Right renal pelvis (tissue), 4 donors: ENCODE measurements at places on chromosomes 12 and 14. TPM values are rescaled to one million over a fixed set of nuclear protein-coding genes. Genes with fewer than 3 reads are reported as not detected.

Gene BAZ1A
- 23.8 TPM for polyA plus RNA-seq

Gene MYH6
- polyA plus RNA-seq, result 0.17 TPM

Gene GPRC5A
- polyA plus RNA-seq, result 9.7 TPM

Gene GPR68
- polyA plus RNA-seq, result 1.7 TPM

Gene KRT73
- not detected for polyA plus RNA-seq

Gene SERPINA3
- 0.12 TPM for polyA plus RNA-seq

GRCh38 chr14:56176530-56176929 lies 58.3 kb downstream of the PELI2 start:
- no peak for DNase-seq

- no peak for DNase-seq
Measured at GRCh38 chr14:81235096-81235495, 14.3 kb upstream of the GTF2A1 start.

DNA sequence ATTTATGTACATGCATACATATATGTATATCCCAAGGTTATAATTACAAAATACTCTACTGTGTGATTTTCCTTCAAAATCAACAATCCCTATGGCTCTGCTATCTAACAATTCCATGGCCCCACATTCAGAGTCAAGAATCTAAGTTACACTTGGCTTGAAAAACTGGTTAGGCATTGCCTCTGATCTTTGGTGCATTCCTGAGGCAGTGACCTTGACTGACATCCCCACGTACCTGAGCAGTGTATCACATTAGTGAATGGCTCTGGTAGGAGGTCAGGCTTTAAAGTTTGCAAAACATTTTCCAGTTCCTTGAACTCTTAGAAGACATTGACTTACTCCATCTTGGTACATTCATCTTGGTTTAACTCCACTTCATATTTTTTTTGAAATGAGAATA lies 8.5 kb upstream of the STON2 start:
- DNase-seq, result no peak

DNA sequence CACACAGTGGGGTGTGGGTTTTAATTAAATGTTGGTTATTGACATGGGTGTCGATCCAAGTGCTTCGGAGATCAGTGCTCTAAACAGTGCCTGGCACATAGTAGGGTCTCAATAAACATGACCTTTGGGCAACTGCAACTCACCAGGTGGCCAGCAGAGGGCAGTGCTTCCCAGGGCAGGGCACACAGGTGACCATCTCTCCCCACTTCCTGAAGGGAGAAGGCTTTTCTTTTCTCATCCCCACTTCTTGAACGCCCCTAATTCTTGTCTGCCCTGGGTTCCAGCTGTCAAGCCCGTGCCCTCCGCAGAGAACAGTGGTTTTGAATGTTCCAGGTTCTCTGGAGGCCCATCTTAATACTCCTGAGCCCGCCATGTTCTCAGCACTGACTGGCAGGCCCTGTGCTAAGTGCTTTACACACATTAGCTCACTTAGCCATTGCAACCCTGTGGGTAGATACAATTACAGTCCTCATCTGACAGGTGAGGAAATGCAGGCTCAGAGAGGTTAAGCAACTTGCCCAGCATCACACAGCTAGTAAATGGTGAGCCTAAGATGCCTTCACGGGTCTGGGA lies 16.3 kb downstream of the RAPGEF3 start:
- no peak for DNase-seq

DNA sequence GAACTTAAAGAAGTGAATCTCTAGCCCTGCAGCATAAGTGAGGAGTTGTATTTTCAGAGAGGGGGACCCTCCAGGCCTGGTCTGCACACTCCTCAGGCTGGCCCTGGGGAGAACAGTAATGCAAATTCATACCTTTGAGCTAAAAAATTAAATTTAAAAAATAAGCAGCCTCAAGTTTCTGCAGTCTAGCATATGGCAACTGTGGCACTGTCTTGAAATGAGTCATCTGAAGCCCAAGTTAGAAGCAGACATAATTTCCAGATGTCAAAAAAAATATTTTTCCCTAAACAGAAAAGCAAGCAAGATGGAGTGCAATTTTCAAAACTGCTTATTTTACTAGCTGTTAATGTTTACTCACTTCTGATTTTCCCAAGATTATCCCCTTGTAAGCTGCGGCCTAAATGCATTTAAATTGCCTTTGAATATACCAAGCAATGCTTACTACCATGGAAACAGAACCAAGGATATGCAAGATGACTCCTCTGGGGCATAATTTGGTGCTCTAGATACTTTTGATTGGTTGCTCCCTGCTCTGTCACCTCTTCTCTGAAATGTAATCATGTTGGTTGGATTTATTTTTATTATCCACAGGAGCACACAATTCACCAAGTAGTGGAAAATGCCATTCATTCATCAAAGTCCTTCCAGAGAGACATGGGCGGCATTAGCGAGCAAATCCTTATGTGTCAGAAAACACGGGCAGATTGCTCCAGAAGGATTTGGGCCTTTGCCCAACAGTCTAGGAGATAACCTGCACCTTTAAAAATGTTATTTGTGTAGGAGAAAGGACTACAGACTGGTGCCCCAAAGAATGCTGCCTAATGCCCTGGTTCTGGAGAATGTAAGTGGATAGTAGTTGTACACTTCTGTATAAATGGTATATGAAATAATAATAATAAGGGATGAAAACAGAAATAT lies 25.0 kb upstream of the DHRS7 start:
- no peak for DNase-seq

DNA sequence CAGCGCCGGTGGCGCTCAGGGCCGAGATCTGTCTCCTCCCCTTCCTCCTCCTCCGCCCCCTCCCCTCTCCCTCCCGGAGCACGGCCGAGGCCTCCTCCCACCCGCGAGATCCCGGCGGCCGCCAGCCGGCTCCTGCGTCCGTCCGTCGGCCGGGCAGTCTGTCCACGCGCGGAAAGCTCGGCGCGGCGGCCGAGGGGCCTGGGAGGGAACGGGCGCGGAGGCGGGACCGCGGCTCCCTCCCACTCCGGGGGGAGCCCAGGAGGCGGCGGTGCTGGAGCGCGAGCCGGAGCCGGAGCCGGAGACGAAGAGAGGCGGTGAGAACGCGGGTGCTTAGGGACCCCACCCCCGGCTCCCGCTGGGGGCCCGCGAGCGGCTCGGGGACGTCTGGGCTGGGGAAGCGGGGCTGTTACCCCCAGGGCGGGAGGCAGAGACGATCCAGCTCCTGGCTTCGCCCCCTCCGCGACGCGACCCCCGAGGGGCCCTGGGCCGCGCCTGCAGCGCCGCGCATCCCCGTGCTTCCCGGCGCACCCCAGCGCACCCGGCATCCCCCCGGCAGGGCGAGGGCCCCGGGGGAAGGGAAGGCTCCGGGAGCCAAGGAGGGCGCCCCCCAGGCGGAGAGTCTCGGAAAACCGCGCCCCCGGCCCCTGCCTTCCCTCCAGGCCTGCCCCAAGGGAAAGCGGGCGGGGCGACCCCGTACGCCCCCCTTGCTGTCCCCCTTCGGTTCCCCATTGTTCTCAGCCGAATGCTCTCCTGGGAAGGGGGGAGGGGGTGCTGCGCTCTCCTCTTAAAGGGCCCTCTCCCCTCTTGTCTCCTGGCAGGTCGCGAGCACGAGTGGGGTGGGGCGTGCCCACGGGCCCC lies at the start of gene DTX1:
Gene DTX1, plus strand, starts transcription at position 100 of the 858 bp plus-strand sequence. CDS start 1,463 bp downstream, outside the sequence.
- DNase-seq, result no peak

- DNase-seq, result no peak
Measured at GRCh38 chr14:30525833-30526232, 33.1 kb upstream of the G2E3 start.

DNA sequence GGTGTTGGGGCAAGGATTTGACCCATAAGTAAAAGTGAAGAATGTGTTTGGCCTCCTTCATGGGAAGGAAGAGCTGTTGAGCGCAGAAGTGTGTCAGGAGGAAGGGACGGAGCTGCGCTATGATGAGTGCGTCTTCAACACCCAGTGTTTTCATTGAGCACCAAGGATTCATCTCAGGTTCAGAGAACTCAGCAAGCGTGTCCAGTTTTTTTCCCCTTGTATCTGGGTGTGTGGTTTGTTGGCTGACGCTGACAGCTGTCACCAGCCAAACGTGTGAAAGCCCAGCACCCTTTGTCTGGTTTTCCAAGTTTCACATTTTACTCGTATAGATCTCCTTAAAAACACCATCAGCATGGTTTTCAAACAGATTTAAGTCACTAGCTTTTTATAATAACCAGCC lies 12.3 kb downstream of the EP400 start:
- no peak for DNase-seq

DNA sequence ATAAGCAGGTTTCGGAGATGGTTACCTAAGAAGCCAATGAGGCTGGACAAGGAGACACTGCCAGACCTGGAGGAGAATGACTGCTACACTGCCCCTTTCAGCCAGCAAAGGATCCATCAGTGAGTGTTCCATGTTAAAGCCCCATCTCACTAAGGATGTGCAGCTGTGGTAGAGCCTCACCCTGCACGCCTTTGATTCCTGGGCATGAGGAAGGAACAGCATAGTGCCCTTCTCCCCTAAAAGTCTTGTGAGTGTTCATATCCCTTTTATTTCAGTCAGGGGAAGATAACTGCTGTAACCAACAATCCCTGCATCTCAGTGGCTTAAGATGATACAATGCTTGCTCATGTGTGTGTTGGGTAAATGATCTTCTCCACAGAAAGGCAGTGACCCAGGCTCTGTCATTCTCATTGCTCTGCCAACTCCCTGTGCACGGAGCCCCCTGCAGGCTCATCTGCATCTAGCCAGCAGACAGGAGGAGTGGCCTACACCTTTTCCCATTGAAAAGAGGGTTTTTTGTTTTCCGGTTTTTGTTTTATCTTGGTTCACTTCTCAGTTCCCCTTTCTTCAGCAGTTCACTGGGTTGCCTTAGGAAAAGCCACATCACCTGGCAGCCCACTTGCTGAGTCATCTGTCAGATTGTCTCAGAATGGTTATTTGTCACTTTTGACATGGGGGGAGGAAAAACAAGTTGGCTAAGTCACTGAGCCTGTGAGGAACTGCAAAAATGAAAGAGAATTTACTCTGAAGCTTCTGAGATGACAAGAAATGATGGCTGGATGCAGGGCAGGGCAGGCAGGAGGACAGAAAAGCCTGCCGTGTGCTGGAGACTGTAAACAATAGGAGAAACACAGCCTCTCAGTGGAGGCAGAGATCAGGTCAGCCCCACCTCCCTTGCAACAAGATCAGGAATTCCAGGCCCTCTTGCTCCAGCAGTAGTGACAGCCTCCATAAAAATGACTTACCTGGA lies 193.3 kb downstream of the ANO4 start:
- no peak for DNase-seq

GRCh38 chr14:24789378-24789884 lies 155.4 kb upstream of the GZMB start:
- no peak for DNase-seq

DNA sequence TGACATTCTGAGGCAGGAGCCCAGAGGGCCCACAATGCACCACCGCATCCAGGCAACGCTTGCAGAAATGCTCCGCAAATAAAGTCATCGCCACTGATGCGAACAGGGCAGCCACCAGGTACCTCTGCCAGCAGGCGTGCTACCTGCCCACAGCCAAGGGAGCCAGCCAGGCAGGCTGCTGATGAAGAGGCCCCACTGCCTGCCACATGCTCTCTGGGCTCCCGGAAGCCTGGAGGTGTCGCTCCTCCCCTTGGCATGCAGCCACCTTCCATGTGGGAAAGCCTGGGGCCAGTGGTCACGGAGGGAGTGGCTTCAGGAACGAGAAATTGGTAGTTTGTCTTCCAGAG lies 14.7 kb downstream of the GPR132 start:
- no peak for DNase-seq

GRCh38 chr14:104573930-104574329 lies 5.6 kb upstream of the C14orf180 start:
- DNase-seq, result no peak

DNA sequence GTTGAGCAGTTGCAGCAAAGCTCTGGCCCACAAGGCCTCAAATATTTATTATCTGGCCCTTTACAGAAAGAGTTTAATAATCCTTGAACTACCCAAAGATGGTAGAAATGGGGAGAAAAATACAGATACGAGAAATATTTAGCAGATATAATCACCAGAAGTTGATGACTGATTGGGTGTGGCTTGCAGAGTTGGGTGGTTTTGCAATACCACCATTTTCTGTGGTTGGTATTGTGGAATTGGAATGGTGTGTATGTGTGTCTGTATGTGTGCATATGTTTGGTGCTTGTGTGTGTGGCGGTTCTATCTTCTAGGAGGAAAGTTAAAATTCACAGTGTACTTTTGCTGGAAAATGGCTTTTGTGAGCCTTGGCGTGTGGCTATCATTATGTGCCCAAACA lies 85.4 kb upstream of the MANSC4 start:
- DNase-seq, result no peak
